ENCODE measurements at places on chromosomes 1 and 21.

DNA sequence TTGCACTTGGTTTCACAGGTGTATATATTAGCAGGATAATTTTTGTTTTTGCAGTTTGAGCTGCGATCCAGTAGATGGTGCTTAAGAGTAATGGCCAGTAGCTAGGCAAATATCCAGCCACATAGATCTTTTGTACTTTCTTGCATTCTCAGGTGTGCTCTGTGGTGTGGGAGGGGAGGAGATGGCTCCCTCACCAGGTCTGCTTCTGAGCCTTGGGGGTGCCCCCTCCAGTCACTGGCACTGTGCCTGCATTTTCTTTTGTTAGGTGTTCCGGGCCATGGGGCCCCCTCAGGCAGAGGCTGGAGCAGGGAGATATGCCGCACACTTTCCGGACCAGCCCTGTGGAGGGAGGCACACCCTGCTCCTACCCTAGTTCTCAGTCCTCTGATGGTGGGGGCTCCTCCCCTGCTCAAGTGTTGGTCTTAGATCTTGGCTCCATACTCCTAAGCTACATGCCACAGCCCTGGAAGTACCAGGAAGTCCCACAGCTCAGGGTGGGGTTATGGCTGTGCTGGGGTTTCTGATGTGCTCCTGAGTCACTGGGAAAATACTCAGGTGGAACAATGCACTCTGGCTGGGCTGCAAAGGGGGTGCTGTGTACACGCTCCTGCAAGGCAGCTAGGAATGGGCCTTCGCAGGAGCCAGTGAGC lies 197.6 kb upstream of the DMRTA2 start:
- peak; percentile 15 for DNase-seq

GRCh38 chr21:42685036-42685435 lies 31.6 kb downstream of the PDE9A start:
- no peak for DNase-seq

- DNase-seq, result no peak
These were observed 162.4 kb upstream of the POU3F1 start for GRCh38 chr1:38208716-38209632.

DNA sequence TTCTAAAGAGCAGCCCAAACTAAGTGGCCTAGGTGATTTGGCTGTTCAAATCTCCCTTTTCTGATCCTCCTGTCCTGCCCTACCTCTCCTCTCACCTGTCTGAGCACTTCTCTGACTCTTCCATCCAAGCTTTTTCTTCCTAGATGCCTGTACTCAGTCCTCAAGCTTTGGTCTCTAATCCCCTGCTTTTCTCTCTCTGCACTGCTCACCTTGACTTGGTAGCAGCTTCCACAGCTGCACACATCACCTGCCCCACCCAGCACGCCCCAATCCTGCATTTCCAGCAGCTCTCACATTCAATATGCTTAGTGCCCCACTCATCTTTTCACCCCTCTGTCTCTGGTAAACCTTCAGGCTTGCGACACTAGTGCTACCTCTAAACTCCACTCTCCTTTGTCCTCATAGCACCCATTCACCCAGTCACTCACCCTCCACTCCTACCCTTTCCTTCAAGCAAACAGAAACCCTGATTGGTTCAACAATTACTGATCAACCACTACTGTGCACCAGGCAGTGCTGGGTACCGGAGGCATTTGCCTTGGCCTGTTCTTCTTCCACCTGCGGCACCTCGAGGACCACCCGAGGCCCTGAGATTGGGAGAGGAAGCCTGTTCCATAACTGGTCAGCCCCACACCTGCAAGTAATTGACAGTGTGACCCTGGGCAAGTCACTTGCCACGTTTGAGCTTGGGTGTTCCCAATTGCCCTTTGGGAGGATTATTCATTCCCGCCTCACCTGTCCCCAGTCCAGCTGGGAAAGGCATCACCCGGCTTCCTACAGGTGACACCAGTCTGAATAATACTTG lies 136.1 kb upstream of the EDN2 start:
- DNase-seq, result no peak

DNA sequence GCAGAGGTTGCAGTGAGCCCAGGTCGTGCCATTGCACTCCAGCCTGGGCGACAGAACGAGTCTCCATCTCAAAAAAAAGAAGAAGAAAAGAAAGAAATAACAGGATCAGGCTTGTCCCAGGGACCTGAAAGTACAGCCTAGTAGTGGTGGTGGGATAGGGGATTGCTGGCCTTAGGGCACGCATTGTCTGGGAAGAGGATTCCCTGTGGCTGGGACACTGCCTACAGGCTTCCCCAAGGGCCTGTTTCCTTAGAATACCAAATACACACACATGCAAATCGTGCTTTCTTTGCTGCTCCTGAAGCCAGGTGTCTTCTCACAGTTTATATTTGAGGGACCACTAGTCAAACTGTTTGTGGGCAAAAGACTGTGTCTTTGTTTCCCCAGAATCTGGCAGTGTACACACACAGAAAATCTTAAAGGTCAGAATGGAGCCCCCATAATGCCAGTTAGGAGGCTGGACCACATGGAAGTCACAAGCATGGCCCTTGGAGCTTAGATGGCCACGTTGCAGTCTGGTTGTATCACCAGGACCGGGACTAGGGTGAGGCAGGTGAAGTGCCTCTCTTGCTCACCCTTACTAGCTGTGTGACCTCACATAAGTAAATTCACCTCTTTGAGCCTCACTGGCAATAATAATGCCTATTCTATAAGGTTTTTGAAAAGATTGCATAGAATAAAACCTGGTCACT lies 12.7 kb upstream of the ASAP3 start:
- no peak for DNase-seq

DNA sequence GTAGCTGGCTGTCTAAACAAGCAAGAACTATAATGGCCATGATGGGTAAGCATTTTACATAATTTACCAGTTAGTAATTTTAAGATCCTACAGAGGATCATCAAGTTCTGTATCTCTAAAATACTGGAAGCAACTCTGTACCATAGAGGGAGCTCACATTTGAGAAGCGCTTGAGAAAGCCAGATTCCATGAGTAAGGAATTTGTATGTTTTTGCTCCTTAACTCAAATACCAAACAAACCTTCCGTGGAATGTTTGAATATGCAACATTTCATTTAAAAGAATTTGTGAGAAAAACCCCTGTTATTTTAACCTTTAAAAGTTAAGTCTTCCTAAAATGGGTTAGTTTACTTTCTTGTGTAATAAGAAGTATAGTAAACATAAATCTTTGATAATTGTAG lies 2.0 kb downstream of the TSHB start:
- no peak for DNase-seq

- peak; percentile 52 for DNase-seq
These were observed 22.3 kb downstream of the APP start for GRCh38 chr21:26148071-26148839.

- DNase-seq, result no peak
These were observed 19.7 kb upstream of the ATP13A2 start for GRCh38 chr1:17031436-17031835.

DNA sequence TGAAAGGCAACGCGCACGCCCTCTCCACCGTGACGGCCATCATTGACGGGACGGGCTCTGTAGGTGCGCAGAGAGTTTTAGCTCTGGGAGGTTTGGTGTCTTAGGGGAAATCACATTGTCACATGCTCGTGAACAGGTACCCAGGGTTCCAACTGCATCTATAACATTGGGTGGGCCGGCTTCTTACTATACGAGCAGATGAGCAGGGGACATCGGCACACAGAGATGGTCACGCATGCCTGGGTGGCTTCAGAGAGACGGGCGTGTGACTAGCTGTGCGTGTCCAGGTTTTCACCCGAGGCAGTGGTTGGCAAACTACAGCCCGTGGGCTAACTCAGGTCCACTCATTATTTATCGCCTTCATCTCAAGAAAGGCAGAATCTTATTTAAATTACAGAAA lies 54.7 kb downstream of the SLC37A1 start:
- no peak for DNase-seq

Measured in AG08396 (cell line).